Hypothalamus (tissue), 51 donors: ENCODE measurements at places on chromosomes 6 and 20.

DNA sequence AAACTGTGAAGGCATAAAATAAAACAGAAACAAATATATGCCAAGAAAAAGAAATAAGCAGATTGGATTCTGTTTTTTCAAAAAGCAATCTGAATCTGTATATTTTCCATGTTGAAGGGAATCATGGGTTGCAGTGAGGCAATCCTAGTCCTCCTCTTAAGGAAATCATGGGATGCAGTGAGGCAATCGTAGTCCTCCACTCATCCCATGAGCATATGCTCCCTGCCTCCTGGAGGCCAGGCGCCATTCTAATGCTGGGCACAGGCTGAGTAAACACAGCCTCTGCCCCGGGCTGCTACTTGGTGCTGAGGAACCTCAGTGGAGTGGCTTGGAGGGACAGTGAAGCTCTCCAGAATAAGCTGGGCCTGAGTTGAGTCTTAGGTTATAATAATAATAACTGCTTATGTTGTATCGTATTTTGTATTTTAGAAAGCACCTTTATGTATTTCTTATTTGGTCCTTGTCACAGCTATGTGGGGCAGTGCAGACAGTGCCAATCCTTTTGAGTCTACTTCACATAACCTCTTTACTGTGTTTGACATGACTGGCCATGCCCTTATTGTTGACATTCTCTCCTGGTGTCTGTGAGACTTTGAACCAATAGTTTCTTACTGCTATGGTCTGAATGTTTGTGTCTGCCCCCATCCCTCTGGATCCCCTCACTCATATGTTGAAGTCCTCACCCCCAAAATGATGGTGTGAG is 56.6 kb upstream of the CITED2 start:
- no peak for DNase-seq

DNA sequence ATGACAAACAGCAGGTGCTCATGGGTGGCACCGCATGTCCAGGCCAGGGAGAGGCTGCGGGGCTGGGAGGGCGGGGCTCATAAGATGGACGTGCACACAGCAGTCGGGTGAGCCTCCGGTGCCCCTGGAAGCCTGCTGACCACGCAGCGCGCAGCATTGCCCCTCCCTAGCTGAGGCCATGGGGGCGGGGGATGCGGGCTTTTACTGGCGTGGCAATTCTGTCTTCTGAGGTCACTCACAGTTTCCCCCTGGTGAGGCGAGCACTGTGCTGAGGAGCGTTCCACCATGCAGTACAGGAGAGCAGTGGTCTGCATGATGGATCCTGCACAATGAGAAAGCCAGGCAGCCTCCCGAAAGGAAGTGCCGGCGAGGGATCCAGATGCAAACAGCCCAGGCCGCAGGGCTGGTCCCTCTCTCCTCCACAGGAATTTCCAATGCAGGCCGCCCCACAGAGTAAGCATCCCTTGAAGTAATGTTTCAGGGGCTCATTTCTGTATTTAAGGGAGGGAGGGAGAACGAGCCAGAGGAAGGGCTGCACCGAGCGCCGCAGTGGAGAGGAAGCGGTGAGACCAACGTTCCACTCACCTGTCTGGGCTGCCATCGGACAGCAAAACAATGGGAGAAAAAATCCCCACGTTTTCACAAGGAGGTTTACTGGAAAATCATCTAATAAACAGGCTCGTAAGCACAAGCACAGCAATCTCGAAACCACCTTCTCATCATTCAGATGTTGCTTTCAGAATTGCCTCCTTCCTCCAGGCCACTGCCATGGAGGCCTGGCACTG is 56.0 kb downstream of the IRF4 start:
- DNase-seq = no peak

- no peak for DNase-seq
Measured at GRCh38 chr6:4820704-4821276, 44.6 kb downstream of the CDYL start.

DNA sequence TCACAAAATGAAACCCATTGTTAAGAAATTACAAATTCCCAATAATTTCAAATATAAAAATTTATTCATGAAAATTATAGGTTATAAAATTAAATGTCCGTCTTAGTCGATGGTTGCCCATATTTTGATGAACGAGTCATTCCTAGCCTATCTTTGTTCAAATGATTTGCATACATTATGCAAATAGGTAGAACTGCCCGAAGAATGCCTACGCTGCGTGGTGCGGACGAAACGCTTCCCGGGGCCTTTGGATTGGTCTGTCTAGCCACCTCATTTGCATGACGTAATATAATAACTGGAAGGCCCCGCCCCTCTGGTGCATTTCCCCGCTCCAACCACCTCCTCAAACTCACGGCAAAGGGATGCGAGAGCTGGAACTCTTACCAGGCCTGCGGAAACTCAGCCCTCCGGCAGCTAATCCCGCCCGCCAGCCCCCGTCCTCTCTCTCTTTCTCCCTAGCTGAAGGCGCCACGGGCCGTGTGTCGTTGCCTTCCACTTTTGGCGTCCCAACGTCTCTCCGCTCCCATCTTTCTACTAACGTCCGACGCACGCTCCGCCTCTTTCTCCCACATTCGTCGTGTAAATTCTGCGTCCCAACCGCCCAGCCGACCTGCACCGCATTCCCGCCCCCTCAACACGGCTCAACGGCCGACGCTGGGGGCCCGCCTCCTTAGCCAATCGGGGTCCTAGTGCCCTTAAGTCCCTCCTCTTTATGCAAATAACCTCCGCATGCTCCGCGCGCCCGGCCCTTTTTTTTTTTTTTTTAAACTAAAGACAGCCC is 520 bp upstream of the PRRC2A start:
- DNase-seq = peak; percentile 99

GRCh38 chr6:150372051-150372450 is 3.2 kb downstream of the IYD start:
- DNase-seq = no peak

- no peak for DNase-seq
Measured at GRCh38 chr6:117791012-117791411, 115.7 kb downstream of the NUS1 start.

DNA sequence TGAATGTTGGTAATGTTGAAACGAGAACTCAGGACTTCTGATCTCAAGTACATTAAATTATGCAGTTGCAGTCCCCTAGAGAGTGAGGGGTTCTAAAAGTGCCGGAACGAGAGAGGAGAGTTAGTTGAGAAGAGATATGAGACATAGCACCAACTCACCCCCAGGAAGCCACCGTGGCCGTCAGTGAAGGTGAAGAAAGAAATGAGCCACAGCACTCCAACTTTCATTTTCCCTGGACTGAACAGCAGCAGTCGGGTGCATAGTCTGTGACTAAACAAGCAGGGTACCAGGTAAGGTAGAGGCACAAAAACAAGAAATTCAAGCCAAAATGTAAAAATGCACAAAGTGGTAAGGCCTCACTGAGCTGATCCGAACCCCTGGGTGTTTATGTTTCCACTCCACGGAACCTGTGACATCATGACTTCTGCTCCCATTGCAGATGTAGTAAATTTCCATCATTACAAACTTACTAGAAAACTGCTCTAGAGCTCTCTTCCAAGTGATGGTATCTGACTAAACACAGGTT is 13.2 kb downstream of the ADGRF1 start:
- DNase-seq = no peak

- no peak for DNase-seq
Measured at GRCh38 chr6:45074439-45074838, 253.7 kb upstream of the RUNX2 start.

DNA sequence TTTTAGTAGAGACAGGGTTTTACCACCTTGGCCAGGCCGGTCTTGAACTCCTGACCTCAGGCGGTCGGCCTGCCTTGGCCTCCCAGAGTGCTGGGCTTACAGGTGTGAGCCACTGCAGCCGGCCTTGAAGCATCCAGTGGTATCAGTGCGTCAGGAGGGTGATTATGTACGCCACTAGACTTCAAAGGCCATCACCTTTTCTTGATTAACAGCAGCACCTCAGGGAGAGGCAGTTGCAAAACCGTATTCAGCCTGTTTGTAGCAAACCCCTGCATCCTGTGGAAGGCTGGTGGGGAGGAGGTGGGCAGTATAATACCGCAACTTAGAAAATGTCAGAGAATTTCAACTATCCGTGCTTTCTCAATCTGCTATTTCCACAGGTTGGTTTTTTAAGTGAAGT is 27.3 kb upstream of the SHLD1 start:
- no peak for DNase-seq

- DNase-seq = no peak
Measured at GRCh38 chr6:163248051-163248450, 166.5 kb upstream of the QKI start.

DNA sequence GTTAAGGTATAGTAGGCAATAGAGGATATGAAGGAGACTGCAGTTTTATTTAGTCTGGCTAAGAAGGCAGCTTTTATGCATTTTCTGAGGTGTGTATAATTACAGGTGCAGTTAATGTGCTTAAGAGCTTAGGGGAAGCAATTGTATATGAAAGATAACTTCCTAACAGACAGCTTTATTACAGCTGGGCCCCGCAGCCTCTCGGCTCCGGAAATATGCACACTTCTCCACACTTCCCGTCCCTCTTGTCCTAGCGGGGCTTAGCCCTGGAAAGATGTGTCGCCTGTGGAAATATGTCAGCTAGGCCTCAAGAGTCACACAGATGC is 178.4 kb upstream of the ARID1B start:
- no peak for DNase-seq

GRCh38 chr6:57310817-57311157 is 6.6 kb upstream of the PRIM2 start:
- no peak for DNase-seq

GRCh38 chr6:83804886-83805285 is 48.3 kb upstream of the RIPPLY2 start:
- DNase-seq = no peak

GRCh38 chr20:18628330-18628920 is 40.6 kb downstream of the DTD1 start:
- DNase-seq = no peak

GRCh38 chr20:44019638-44020335 is 105.1 kb downstream of the TOX2 start:
- DNase-seq = no peak

- DNase-seq = no peak
Measured at GRCh38 chr6:13465734-13466133, 21.7 kb downstream of the GFOD1 start.

- no peak for DNase-seq
Measured at GRCh38 chr6:114276783-114277182, 66.0 kb downstream of the HS3ST5 start.

GRCh38 chr6:121612927-121613326 is 177.5 kb downstream of the GJA1 start:
- DNase-seq = no peak

- no peak for DNase-seq
Measured at GRCh38 chr6:125789167-125789566, 1.6 kb upstream of the NCOA7 start.

DNA sequence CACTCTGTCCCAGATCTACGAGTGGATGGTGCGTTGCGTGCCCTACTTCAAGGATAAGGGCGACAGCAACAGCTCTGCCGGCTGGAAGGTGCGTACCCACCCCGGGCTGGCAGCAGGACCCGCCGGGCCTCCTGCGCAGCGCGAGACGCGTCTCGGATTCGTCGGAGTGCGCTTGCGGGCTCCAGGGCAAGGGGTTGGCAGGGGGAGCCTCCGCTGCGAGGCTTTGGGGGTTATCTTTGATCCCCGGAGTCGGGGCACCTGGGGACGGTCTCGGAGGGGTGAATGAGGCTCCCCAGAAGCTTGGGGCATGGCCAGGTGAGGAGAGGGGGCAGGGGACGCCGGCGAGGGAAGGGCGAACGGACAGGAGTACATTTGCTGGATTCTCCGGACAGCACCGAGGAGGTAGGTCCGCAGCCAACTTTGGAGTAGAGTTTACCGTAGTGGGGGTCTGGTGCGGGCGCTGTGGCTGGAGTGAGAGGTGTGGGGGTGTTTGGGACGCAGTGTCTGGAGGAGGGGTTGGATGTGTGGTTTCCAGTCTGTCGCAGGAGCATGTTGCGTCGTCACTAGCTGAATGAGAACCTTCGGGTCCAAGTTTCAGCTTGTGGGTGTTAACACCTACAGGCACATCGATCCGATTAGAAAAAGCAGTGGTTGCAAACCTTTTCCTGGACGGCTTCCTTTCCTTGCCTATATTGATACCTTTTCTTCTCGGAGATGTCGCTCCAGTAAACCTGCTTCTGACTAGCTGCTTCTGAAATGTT is 1.2 kb downstream of the FOXO3 start:
- DNase-seq = no peak
